ENCODE measurements at places on chromosomes 3 and 15.

DNA sequence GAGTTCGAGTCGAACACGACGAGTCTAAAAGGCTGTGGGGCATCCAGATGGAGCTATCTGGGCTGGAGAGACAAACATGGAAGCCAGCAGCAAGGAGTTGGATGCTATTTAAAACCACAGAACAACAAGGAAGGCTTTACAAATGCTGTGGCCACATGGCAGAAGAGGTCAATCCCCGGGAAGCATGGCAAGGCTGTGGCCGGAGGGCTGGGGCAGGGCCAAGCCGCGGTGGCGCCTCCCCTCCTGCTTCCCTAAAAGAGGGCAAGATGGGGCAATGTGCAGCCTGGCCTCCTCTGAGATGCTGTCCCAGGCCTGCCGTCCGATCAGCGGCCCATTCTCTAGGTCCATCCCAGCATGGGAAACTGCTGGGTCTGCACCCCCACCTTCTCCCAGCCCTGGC is 139.1 kb downstream of the SRGAP3 start:
- no peak for DNase-seq

- DNase-seq = no peak
These were observed 18.1 kb downstream of the MAP6D1 start for GRCh38 chr3:183807209-183807728.

- DNase-seq = no peak
These were observed 403.7 kb upstream of the AZI2 start for GRCh38 chr3:28752290-28752689.

DNA sequence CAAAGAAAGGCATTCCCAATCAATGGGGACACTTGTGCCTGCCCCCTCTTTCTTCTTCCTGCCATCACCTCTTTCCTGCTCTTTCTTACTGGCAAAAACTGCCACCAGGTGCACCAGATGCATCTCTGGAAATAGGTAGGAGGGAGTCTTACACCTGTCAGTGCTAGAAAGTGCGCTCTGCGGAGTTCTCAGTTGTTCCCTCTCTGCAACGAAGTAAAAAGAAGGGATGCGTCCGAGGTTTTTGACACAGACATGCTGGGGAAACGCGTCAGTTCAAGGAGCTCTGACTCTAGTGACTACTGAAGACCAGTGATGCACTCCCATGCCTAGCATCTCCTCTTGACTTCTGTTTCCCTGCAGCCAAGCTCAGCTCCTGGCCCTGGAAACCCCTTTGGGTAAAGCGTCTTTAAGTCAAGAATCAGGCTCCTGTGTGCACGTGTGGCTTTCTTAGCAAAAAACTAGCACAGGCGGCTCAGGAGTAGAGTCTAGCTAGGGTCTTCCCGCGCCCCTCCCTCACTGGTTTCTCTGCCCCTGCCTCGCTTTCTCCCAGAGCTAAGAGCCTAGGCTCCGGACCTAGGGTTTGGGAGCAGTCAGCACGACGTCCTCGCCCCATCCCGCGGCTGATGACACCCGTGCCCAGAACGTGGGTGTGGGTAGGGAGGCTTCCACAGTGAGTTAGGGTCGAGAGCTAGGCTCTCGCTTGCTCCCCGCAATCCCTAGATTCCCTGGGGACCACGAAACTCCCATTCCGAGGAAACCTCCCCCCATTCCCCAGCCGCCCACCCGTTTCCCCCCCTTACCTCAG is 564 bp upstream of the GRM7 start:
- no peak for DNase-seq

DNA sequence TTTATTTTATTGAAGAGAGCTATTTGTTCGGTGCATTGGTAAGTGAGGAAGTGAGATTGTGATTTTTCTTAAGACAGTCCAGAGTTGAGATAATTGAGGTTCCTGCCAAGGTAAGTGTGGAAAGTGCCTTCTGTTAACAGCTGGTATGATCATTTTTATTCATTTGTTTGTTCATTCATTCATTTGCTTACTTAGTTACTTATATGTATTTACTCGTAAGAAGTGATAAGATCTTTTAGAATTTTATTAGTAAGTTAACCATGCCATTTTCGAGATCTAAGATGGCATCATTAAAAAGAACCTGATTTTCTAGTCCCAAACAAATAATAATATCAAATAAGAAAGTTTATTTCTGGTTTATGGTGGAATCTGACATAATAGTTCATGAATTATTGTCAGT is 150.0 kb downstream of the GHSR start:
- DNase-seq = no peak

DNA sequence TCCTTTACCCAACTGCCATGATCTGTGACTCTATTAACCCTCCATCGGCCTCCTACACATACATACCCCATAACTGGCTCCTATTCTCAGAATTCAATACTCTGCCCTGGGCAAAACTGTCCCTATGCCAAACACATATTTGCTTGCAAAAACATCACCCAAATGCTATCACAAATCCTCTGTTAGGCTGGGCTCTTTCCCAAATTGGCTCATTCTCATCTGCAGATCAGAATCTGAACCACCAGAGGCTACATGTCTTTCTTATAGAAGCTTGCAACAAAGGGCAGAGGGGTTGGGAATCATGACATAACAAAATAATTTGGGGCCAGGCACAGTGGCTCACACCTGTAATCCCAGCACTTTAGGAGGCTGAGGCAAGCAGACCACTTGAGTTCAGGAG is 45.4 kb upstream of the GOLM2 start:
- DNase-seq = no peak

- no peak for DNase-seq
These were observed 355.0 kb upstream of the SEMA6D start for GRCh38 chr15:47362118-47362905.

DNA sequence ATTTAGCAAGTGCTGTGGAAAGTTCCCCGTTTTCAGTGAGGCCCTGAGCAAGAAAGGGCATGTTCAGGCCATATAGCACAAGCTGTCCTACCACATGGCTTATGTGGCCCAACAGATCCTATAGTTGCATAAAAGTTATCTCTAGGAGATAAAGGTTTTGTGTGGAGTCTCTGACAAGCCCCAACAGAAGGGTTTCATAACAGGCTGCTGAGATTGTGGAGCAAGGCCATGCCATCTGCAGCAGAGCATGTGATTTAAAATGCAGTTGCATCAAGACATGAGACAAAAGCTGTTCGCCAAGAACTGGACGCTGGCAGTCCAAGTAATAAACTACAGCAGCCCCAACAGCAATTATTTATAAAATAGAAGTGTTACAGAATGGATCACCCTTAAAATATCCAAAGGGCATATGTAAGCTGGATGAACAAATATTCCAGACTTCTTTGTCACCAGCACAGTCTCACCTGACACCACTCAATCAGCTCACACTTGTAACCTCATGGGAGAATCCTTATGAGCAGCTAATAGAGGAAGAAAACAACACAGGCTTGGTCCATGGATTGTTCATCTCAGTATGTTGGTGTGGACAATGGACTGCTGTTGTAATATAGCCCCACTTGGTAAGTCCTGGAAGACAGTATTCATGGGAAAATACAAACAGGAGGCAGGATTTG is 14.4 kb upstream of the CLDN1 start:
- no peak for DNase-seq

- no peak for DNase-seq
These were observed 24.8 kb upstream of the VGLL4 start for GRCh38 chr3:11668243-11669235.

DNA sequence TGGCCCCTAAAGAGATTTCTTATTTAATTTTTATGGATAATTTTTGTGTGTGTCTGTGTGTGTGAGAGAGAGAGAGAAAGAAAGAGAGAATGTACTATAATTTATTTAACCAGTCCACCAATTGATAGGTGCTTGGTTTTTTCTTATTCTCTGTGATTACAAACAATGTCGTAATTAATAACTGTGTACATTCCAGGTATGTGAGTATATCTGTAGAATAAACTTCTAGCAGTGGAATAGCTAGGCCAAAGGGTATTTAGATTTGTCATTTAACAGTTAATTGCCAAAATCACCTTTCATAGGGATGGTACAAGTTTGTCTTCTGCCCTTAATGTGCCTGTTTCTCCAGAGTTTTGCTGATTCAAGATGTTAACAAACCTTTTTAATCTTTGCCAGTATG is 35.3 kb downstream of the FOXL2 start:
- no peak for DNase-seq

GRCh38 chr3:17891139-17891856 is 148.9 kb upstream of the TBC1D5 start:
- DNase-seq = no peak

DNA sequence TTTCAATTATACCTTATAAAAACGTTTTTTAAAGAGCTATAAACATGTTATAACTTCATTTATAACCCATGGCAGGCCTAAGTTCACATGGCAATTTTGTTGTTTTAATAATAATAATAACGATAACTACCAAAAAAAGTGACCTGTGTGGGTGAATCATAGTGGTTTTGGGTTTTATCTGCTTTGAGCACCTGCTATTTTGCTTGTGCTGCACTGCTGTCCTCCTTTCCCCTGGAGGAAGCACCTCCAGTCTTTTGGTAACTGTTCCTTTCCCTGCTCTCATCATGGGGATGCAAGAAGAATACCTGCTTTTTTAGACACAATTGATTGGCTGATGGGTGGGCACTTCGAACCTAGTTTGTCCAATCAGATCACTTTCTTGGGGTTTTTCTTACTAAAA is 388.0 kb upstream of the TBL1XR1 start:
- DNase-seq = no peak

- DNase-seq = no peak
These were observed 337.8 kb downstream of the LRRC3B start for GRCh38 chr3:26960382-26960781.

DNA sequence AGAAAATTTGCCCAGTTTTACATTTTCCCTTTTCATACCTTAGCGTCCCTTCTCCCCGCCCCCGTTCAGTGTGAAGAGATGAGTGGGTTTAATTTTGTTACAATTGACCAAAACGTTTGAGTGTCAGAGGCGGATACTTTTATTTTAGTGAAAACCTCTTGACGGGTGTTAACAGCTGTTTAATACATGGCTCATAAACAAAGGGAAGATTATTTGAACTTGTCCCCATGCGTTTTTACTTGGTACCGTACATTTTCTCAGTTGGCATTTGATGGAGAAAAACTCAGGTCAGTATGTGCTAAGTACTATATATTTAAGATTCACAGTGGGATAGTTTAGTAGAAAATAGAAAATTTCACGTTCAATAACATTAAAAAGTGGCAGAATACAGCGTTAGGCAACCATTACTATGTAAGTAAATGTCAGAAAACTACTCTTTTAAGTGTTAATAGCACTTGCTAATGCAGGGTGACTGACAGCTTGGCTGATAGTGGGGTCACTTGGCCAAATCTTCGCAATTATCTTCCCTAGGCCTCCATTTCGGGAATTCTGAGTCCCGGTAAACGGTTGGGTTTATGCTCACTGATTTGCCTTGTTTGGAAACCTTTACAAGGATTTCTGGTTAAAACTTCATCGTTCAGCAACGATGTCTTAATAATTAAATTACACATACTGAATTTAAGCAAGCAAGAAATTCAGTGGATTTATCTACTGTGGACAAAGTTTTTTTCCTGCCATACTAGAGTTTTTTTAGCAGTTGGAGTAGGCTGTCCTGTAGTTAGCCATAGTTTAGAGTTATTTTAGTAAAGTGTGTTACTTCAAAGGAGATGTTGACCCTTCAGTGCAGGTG is 4.8 kb downstream of the CHD2 start:
- no peak for DNase-seq

GRCh38 chr3:159788291-159788690 is 200.3 kb upstream of the IL12A start:
- no peak for DNase-seq

DNA sequence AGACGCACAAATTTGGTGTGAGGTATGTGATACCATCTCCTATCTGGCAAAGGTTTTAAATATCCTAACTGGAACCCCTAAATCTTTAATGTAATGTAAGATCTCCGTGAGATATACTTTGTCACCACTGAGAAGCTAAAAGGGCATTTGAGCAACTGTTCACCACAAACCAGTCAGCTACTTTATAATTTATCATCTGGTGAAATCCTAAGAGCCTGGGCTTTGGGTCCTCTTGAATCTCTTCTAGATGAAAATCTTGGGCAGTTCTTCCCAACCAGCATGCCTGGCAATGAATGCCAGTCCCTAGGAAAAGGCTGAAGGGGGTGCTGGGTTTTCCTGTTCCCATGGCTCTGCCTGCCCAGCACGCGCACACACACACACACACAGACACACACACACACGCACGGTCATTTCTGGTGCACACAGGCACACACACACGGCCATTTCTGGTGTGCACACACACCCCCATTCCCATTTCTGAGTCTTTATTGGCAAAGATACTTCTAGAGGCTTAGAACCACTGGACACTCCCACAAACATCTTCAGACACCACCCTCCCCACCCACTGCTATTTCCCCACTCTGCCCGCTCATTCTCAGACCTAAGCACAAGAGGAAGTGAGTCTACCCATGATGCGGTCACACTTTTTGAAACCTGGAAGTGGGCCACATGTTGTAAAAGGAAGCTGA is 72.6 kb downstream of the MYO1E start:
- DNase-seq = peak; percentile 67

GRCh38 chr3:193564012-193564411 is 9.3 kb upstream of the ATP13A4 start:
- no peak for DNase-seq

GRCh38 chr3:143975554-143976152 is 4.0 kb downstream of the DIPK2A start:
- DNase-seq = no peak

- DNase-seq = no peak
These were observed 60.4 kb downstream of the TFG start for GRCh38 chr3:100769693-100770092.

- DNase-seq = no peak
These were observed 151.1 kb downstream of the PGPEP1L start for GRCh38 chr15:98856532-98856907.

DNA sequence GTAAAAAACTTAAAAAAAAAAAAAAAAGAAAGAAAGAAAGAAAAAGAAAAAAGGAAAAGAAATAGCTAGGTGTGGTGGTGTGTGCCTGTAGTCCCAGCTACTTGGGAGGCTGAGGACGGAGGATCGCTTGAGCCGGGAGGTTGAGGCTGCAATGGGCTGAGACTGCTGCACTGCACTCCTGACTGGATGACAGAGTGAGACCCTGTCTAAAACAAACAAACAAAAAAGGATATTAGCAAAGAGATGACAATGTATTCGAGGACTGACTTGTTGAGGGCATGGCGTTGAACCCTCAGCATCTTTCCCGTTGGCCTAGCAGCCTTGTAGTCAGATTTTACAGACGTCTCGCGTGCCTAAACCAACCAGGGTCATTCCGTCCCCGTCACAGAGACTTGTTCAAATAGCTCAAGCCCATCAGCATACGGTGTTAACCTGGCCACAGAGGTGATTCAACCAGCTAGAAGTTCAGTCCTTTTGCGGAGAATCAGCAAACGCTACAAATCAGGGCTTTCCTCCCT is 528 bp upstream of the NIT2 start:
- DNase-seq = no peak

- no peak for DNase-seq
These were observed 130.9 kb downstream of the WDR76 start for GRCh38 chr15:43957724-43958123.

DNA sequence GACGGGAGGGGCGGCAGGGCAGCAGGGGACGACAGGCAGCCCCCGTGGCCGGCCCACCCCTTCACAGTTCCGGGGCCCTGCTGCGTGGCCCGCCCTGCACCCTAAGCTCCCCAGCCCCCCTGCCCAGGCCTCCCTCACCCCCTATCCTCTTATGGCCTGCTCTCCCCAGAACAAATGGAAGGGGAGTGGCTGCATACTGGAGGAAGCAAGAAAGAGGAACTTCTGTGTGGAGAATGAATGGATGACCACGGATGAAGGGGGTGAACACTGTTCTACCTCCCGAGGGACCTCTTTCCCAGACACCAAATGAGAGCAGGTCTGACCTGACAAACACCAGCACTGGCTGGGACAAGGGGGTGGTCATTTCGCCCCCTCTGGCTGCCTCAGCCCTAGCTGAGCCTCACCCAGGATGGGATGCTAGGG is 25.0 kb downstream of the SEC61A1 start:
- no peak for DNase-seq

- DNase-seq = no peak
These were observed 33.5 kb downstream of the MLH1 start for GRCh38 chr3:37026851-37027250.

Data from esophagus squamous epithelium (tissue), 5 donors.